ENCODE measurements at places on chromosomes 5 and 9.
A peak's percentile ranks its signal among the peaks of the same experiment; 100 is the strongest.

DNA sequence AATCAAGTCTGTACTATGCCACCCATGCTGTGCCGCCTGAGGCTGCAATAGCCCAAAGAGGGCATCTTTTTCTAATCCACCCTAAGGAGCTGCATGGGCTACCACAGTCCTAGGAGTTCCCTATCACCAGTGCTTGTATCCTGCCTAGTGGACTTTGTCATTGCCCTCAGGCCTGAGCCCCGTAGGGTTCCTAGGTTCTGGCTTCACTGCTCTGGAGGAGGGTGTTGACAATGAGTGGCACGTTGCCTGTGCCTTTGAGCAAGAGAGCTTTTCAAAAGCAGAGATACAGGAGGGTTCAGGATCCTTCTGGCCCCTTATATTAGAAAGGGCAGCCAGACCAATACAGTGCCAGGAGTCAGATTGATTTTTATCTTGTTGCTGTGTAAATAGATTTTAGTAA is 93.0 kb downstream of the PRDM6 start:
- DNase-seq = no peak

DNA sequence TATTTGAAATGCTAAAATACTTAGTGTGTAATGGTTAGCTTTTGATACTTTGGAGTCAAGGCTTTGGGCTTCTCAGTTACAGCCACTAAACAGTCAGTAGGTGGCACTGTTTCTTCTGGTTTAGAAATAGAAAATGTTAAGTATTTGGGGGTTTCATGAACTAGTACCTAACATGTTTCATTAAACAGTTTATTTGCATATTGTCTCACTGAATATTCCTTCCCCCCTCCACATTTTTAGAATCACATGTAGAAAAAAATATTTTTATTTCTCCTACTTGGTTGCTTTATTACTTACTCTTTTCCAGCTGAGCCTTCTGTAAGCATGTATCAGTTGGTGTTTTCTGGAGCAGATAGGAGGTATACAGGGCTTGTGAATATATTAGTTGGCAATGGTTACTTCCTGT is 48.0 kb downstream of the IPO11 start:
- no peak for DNase-seq

GRCh38 chr9:272251-273213 is 57.9 kb downstream of the DOCK8 start:
- no peak for DNase-seq

DNA sequence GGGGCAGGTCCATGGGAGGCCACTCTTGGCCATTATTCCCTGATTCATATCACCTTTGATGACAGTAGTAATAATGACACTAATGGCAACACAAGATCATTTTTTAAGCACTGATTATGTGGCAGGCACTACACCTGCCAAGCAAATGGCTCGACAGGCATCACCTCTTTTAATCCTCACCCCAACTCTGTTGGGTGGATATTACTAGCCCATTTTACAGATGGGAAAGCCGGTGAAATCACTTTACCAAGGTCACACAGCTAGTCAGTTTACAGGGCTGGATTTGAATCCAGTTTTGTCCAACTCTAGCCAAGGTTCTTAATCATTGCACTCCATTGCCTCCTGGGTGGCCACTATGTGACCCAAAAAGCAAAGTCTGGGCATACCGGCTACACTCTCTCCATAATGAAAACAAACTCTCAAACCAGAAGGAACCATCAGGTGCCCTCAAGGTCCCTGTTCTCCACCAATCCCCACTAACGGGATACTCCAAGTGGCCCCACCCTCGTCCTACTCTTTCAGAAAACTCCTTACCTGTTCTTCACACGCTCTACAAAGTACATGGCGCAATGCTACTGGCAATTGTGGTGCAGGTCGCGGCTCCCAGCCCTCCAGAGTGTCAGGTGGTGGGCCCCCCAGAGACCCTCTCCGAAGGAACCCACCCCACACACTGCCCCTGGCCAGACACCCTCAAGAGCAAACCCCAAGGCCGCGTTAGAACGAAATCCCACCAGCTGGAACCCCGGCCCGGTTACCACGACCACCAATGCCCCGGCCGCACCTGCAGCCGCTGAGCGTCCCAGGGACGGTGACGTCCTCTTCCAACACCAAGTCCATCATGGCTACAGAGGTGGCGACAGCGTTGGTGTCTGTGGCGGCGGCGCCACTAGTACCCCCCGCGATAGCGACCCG is 572 bp downstream of the CDK5RAP2 start:
- DNase-seq = no peak

GRCh38 chr5:9239071-9239470 is 306.8 kb downstream of the SEMA5A start:
- DNase-seq = no peak

DNA sequence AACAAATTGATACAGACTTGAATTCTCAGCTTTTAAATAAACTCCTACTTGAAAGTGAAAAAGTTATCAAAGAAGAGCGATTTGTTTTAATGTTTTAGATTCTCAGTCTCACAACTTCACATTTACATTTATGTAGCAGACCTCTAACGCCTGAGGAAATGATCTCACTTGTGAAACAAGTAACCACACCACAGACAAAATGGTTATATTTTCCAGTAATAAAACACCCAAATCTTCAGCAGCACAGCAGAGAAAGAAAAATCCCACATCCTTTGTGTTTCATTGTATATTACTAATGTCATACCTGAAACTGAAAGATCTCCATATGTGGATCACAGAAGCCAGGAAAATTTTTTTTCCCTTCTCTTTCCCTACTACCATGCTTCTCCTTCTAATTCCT is 29.8 kb upstream of the GZMA start:
- no peak for DNase-seq

DNA sequence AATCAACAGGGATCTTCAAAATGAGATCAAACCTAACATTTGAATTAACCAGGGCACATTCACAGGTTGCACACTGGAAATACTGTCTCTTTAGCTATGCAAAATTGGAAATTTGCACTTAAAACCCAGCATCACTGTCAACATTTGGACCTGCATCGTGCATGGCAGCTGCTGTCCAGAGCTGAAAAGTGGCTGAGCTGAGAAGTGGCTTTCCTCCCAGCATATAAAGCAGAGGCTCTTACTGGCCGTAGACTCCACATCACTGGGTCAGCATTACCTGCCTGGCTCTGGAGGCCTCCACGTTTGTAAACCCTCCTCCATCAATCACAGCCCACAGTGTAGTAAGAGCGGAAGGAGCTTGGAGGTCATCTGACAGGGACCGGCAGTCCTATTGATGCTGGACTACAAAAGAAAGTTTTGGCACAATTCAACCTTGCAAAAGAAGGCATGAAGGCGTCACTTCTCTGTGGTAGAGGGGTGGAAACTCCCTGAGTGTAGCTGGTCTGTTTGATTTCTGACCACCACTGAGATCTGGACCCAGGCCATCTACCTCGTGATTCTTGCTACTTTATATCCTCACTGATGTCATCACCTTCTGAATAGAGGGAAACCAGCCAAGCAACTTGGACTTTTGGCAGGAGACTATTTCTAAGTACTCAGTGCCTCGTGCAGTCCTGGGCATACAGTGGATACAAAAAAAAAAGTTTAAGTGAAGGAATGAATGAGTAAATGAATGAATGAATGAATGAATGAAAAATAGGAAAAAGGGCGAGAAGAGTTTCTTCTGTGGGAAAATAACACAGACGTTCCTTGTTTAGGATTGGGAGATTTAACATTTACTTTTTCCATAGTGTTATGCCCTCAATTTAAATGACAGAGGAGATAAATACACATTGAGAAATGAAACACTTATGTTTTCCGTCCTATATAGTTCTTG is 14.8 kb downstream of the RASEF start:
- DNase-seq = no peak

GRCh38 chr9:128244837-128245231 is 31.0 kb downstream of the GOLGA2 start:
- DNase-seq = peak; percentile 68

DNA sequence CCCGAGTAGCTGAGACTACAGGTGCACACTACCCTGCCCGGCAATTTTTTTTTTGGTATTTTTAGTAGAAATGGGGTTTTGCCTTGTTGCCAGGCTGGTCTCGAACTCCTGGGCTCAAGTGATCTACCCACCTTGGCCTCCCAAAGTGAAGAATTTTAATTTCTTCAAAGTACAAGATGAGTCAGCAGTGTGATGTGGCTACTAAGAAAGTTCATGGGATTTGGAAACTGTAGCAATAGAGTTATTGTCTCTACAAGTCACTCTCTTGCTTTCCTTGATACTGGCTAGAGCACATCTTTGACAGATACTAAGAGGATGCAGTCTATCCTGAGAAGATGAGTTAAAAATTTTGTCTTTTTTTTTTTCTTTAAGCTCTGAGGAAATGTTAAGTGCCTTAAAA is 1.6 kb downstream of the CREB3 start:
- no peak for DNase-seq

GRCh38 chr5:32932241-32932935 is 221.3 kb downstream of the NPR3 start:
- no peak for DNase-seq

DNA sequence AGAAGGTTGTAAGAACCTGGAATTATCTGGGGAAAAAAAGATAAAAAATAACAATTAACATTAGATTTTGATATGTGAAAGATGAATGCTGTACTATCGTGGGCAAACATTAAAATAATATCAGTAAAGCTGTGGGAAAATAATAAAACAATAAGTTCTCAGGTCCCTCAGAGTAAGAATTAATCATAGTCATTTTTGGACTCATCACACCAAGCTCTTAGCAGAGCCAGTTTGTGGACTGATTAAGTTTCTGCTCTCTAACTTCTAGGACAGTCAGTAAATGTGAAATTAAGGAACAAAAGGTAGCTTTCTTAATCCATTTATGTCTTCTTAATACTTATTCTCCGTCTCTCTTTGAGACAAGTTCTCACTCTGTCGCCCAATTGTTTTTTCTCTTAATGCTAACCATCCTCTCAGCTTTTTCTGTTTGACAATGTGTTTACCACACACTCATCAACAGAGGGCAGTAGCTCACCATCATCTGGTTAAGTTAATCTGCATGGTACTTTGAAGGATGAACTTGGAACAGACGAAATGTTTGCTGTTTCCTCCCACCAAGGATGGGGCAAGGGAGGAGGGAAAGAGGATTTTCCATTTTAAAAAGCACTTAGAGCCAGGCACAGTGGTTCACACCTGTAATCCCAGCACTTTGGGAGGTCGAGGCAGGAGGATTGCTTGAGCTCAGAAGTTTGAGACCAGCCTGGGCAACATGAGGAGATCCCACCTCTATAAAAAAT is 5.3 kb upstream of the ACO1 start:
- no peak for DNase-seq

GRCh38 chr9:89382026-89382986 is 64.0 kb downstream of the SECISBP2 start:
- no peak for DNase-seq

GRCh38 chr9:89139455-89139854 is 39.2 kb downstream of the SHC3 start:
- DNase-seq = no peak

DNA sequence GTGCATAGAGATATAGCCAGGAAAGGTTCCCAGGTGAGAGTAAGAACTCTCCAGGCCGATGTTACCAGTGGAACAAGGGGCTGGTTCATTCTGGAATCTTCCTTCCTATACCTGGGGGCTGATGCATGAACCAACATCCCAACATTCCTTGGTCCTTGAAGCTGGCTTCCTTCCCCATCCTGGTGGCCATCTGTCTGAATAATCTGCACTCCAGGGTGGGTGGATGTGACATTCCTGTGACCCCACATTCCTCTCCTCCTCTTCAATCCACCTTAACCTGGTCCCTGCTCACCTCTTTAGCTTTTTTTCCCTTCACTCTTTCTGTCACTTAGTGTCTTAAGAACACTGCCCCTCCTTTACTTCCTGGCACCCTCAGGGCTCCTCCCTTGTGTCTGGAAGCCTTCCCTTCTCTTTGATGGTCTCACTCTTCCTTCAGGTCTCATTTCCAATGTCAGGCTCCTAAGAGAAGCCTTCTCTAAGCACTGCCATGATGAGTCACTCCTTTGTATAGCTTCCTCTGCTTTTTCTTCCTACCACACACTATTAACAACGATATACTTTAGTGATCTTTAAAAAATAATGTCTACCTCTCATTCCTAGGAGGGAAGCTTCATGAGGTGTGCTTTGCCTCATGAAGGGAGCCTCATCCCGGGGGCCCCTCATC is 80.3 kb downstream of the BOD1 start:
- DNase-seq = no peak

DNA sequence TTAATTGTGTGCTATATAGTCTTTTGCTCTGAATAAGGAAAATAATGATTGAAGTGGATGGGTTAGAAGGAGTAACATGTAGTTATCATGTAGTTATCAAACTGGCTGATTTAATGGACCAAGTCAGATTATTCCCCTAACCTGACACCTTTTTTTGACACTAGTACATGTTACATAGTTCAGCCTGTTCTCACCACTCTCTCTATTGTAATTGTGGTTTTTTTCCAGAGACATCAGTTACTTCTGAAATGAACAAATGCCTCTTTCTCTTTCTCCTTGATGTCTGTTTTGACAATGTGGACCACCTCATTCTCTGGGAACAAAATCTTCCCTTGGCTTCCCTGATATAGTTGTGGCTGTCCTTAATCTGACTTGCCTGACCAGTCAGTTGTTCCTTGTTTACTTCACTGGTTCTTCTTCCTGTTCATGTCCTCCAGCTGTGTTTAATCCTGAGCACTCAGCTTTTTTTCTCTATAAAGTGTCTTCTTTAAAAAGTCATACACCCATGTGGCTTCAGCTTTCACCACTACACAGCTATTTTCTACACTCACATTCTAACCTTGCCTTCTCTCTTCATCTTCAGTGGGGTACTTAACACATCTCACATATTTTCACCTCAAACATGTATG is 243.4 kb downstream of the ARRDC3 start:
- DNase-seq = no peak

GRCh38 chr9:101527066-101527465 is 6.6 kb upstream of the RNF20 start:
- no peak for DNase-seq

DNA sequence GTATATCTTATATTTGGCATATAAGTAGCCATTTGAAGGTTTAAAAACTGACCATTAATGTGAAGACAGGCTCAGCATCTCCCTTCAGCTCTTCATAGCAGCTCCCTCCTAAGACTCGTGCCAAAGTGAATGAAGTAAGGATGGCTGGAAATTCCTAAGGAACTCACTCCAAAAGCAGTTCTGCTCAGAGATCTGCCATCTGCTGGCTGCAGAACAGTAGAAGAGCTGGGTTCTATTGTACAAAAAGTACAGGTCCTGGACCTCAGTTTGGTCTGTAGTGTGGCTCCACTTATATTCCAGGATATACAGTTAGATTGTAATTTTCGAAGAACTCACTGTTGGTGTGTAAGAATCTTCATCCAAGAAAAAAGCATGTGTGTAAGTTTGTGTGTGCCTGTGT is 104.9 kb upstream of the RUSC2 start:
- DNase-seq = no peak

DNA sequence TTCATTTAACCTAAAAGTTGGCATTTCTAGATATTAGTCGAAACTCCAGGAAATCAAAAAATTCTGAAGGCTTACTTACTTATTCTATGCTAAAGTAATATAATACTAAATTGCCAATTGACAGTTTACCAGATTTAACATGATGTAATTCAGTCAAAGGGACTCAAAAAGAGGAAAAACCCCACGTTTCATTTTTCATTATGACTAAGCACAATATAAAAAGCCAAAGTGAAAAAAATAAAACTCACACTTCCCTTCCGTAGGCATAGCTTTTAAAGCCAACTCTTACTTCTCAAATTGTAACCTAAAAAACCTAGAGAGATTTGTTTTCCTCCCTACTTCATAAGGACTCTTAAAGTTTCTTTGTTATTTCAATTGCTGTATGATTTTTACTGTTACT is 146.6 kb downstream of the RAPGEF6 start:
- DNase-seq = no peak
